ENCODE measurements at places on chromosomes 7 and 10.

DNA sequence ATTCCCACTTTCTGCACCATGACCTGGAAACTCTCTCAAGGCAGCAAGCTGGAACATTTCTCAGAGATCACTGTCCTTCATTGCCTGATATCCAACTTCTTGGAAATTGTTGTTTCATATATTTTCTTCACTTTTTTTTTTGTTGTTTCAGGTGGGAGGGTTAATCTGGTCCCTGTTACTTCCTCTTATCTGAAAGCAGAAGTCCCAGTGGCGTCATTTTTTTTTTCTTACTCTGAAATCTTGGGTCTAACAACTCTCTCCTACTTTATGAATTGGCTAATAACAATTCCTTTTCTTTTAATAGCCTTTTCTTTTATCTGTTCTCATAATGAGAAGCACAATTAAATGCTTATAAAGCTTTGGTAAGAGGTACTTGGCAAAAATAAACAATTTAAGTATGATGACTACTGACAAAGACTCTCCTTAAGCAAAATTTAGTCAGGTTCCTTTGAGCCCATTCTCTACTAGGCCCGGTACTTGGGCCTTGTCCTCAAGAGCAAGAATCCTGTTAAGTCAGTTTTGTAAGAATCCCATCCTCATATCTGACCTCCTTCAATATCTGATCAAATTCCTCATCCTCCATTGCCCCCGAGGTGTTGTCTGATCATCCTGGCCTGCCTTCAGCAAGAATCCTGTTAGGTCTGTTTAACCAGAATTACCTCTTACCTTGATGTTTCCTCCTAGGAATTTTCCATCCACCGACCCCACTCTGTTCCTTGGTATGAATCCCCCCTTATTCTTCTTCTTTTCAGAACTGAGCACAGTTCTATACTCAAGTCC is 11.5 kb upstream of the CC2D2B start:
- no peak for DNase-seq

DNA sequence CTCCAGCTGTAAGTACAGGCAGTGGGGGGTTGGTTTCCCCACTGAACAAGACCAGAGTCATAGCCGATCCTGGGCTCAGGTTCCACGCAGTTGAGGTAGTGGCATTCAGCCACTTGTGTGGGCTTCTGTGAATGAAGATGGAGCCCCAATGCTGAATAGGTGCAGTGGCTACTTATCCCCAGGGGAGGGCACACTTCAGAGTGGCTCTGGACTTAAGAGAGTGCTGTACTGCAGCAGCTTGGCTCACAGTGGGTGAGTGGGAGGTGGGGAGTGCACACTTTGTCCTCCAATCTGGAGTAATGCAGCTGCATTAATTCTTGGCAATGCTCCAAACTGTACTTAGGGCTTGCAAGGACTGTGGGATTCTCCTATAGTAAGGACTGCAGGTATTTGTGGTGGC is 81.9 kb downstream of the BUB3 start:
- DNase-seq, result peak; percentile 47

GRCh38 chr10:27391325-27391724 is 112.8 kb upstream of the RAB18 start:
- no peak for DNase-seq

DNA sequence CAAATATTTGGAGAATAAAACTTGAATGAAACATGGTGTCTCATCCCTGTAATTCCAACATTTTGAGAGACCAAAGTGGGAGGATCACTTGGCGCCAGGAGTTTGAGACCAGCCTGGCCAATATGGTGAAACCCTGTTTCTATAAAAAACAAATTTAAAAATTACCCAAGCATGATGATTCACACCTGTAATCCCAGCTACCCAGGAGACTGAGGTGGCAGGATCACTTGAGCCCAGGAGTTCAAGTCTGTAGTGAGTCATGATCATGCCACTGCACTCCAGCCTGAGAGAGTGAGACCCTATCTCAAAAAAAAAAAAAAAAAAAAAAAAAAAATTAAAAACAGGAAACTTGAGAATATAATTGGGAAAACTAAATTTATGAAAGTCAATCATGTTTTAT is 481.1 kb downstream of the SEMA3D start:
- no peak for DNase-seq

Data from Karpas-422 (cell line).